Gastroesophageal sphincter (tissue), 4 donors: ENCODE measurements at places on chromosomes 5 and 9. TPM values are rescaled to one million over a fixed set of nuclear protein-coding genes. Genes with fewer than 3 reads are reported as not detected.

GRCh38 chr5:93787598-93787997 lies 46.2 kb upstream of the POU5F2 start:
- ATAC-seq, result no peak

EQTN gene
- total RNA-seq, result 1.2 TPM

DNA sequence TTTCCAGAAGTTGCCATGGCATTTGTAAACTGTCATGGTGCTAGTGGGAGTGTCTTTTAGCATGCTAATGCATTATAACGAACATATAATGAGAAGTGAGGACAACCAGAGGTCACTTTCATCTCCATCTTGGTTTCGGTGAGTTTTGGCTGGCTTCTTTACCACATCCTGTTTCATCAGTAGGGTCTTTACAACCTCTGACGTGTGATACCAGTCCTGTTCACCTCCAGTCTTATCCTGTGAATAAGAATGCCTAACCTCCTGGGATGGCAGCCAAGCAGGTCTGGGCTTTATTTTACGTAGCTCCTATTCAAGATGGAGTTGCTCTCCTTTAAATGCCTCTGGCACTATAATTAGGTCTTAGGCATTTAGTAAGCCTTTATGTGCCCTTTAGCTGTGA lies 20.4 kb upstream of the RFK start:
- no peak for ATAC-seq

FOXD4L6 gene
- total RNA-seq, result not detected

TEX48 gene
- not detected for total RNA-seq

GRCh38 chr5:158727136-158727535 lies 372.6 kb downstream of the EBF1 start:
- ATAC-seq, result no peak

MRRF gene
- 29.1 TPM for total RNA-seq

DNA sequence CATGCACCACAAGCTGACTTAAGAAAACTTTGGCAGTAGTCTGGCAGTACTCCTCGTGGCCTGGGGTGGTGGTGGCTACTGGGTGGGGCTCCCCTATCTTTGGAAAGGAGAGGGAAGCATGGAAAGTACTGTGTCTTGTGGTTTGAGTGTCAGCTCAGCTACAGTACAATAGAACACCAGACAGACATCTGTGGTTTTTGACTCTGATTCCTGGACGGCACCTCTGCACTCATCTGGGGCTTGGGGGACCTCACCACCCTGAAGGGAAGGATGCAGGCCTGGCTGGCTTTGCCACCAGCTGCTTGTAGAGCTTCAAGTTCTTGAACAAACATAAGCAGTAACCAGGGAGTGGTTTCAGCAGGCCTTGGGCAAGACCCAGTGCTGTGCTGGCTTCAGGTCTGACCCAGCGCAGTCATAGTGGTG lies 40.6 kb downstream of the TNFSF8 start:
- ATAC-seq, result peak; percentile 43

- ATAC-seq, result no peak
Measured at GRCh38 chr5:102554728-102555127, 55.9 kb upstream of the SLCO6A1 start.

DNA sequence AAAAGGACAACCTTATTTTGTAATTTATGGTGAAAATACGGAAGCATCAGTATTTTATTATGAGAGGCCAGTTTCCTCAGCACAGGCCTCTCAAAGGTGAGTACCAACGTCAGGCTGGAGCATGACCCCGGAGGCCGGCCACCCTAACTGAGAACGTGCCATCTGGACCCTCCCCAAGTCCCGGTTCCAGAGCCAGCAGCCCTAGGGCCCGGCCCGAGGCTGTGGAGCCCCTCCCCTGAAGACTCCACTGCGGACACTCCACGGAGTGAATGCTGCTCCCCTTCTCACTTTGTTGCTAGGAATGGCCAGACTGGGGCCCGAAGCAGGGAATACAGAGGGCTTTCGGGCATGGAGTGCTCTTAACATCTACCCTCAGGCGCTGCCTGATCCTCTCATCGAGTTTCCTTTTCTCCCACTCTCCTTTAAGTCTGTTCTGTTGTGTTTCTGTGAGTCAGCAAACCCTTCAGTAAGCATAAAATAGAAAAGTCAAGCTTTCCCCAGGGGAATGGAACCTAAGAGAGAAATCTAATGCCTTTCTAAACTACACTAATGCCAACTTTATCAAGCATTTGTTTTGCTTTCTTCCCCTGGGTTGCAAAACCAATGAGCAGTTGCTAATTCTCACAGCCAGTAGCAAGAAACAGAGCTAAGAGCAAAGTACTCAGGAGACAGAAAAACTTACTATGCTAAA lies 4.5 kb downstream of the BRD9 start:
- ATAC-seq, result no peak

DNA sequence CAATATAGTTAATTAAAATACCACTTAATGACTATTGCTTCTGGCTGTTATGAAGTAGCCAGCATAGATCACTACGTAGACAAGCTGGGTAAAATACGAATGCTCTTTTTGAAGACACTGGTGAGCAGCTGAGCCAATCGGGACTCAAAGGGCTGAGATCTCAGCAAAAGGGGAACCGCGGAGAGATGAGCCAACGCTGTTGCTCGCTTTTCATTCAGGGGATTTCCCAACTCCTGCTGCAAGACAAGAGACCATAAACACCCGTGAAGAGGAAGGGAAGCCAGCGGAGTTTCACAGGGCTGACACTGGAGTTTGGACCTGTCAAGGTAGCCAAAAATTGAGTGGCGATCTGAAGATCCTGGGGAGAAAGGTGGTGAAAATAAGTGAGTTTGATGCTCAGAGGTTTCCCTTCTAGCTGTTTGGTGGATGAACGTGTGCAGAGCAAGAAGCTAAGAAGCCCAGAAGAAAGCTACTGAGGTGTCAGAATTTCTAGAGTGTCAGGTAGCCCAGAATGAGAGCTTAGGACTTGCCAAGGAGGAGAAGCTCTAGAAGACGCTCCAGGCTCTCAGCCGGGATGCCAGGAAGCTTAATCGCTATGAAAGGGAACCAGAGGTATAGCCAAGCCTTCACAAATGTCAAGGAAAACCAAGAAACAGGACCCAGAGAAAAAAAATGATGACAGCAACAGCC lies 79.6 kb upstream of the RNU6ATAC start:
- ATAC-seq, result peak; percentile 60

DNA sequence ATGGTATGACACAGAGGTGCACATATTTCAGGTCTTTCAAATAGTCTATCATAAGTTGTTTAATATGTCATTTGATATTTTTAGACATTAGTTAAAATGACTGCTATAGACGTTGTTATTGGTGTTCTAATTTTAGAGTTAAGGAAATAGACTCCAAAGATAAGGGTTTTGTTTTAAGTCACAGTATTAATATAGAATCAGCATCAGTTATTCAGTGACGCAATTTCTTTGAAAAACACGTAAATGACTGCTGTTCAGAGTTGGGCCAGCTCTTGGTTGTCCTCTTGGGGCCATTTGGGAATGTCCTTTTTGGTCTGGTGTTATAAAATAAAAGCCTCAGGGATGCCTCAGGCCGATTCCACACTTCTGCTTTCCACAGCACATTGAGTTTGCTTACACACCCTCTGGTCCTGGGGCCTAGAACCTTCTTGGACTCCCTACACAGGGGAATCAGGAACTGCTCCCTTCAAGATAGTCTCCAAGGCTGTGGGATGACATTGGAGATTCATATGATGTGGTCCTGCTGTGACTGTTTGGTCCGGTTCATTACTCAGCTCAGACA lies 14.3 kb downstream of the OTULIN start:
- no peak for ATAC-seq

- ATAC-seq, result no peak
Measured at GRCh38 chr5:148910216-148910615, 83.8 kb downstream of the ADRB2 start.

GRCh38 chr9:93684806-93685543 lies 108.6 kb downstream of the PHF2 start:
- no peak for ATAC-seq
